ENCODE measurements at places on chromosomes 12 and 14.

- H3K36me3 ChIP-seq: no peaks in the 10 kb centered on the region
- no peak overlapping the region for H3K27ac ChIP-seq
- H3K27me3 ChIP-seq: no peaks in the 10 kb centered on the region
Measured at GRCh38 chr12:49667325-49668090, 39.7 kb downstream of the FMNL3 start.

DNA sequence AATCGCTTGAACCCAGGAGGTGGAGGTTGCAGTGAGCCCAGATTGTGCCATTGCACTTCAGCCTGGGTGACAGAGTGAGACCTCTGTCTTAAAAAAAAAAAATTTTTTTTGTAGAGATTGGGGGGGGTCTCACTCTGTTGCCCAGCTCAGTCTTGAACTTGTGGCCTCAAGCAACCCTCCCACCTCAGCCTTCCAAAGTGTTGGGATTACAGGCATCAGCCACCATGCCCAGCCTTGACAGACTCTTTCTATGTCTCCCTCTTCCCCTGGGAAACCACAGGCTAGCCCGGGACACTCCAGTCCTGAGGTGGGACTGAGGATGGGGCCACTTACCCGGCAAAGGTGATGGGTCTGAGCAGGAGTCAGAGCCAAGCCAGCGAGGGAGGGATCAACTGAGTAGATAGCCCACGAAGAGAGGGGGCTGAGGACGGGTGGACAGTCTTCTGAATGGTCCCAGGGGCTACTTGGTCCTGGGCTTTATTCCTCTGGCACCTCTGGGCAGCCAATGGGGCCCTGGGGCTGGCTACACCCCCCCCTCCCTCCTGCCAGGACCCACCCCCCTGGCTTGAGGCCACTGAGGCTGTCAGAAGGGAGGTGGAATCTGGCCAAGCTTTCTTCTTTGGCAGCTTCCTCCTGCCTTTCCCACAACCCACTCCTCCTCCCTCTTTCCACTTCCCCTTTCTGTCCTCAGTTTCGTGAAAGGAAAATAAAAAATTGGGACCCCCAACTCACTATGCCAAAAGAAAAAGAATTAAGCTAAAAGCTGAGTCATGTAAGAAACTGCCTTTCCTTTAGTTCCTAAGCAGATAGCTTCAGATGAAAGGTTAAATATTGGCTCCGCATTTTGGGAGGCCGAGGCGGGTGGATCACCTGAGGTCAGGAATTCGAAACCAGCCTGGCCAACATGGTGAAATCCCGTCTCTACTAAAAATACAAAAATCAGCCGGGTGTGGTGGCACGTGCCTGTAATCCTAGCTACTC is at the start of gene SDS:
SDS (minus strand) TSS at position 453 of the 981 bp plus-strand sequence. CDS start 4,179 bp downstream, outside the sequence.
- no peak within 1 kb of the TSS for H3K4me3 ChIP-seq
- no peaks in the 10 kb centered on the region for H3K36me3 ChIP-seq
- H3K27ac ChIP-seq: no peak within 1 kb of the TSS
- no peaks in the 10 kb centered on the region for H3K27me3 ChIP-seq
- no peaks in the 10 kb centered on the region for H3K4me1 ChIP-seq

- no peaks in the 10 kb centered on the region for H3K4me1 ChIP-seq
- no peaks in the 10 kb centered on the region for H3K27me3 ChIP-seq
Measured at GRCh38 chr12:55688716-55689655, 18.7 kb downstream of the ITGA7 start.

GRCh38 chr12:127690161-127690560 is 576.8 kb upstream of the TMEM132C start:
- no peak for DNase-seq
- no peak overlapping the region for H3K4me3 ChIP-seq
- no peaks in the 10 kb centered on the region for H3K4me1 ChIP-seq
- no peaks in the 10 kb centered on the region for H3K27me3 ChIP-seq
- H3K36me3 ChIP-seq: no peaks in the 10 kb centered on the region

- no peaks in the 10 kb centered on the region for H3K27me3 ChIP-seq
- no peaks in the 10 kb centered on the region for H3K36me3 ChIP-seq
- peak; percentile 25 for DNase-seq
- H3K4me1 ChIP-seq: no peaks in the 10 kb centered on the region
- H3K27ac ChIP-seq: peak overlapping the region; percentile 59
Measured at GRCh38 chr12:30822385-30823155, 67.8 kb upstream of the CAPRIN2 start.
